Heart left ventricle (tissue), 16 donors: ENCODE measurements at places on chromosomes 12 and 14. TPM values are rescaled to one million over a fixed set of nuclear protein-coding genes. Genes with fewer than 3 reads are reported as not detected.

DNA sequence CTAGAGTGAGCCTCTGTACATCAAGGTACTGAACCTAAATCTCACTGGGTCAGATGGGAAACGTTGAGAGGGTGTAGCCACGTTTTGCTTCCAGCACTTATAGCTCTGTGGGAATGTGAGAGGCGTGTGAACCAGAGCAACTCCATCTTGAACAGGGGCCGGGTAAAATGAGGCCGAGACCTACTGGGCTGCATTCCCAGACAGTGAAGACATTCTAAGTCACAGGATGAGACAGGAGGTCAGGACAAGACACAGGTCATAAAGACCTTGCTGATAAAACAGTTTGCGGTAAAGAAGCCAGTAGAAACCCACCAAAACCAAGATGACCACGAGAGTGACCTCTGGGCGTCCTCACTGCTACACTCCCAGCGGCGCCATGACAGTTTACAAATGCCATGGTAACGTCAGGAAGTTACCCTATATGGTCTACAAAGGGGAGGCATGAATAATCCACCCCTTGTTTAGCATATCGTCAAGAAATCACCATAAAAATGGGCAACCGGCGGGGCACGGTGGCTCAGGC is 63.4 kb upstream of the NCOR2 start:
- DNase-seq, result no peak

DNA sequence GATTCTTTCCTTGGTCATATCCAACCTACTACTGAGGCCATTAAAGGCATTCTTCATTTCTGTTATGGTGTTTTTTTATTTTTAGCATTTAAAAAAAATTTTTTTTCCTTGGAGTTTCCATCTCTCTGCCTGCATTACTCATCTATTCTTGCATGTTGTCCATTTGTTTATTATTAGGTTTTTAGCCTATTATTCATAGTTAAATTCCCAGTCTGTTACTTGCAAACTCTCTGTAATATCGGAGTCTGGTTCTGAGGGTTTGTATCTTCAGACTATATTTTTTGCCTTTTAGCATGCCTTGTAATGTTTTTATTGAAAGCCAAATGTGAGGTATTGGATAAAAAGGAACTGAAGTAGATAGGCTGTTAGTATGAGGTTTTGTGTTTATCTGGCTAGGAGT is 284.3 kb downstream of the FUT8 start:
- no peak for DNase-seq

- no peak for DNase-seq
Observed at GRCh38 chr12:20883288-20883687, 72.8 kb downstream of the SLCO1B3 start.

Gene SVOP
- 5.3 TPM for total RNA-seq

Gene EFS
- total RNA-seq, result 1.8 TPM

DNA sequence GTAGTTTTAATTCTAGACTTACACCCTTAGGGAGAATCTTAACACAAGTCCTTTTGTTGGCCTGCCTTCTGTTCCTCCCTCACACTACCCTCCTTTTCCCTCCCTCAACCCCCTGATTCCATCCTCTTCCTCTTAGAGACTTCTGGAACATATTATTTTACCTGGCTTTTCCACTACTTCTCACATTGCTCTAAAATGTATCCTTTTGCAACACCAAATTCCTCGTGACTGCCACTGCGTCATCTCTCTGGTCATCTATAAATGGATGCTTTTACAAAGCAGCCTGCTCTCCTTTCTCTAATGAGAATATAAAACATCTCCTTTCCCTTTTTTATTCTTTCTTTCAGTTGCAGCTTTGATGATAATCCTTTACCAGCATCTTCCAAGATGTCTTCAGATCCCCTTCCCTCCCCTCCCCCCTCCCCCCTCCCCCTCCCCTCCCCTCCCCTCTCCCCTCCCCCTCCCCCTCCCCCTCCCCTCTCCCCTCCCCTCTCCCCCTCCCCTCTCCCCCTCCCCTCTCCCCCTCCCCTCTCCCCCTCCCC is 93.6 kb downstream of the DIP2B start:
- no peak for DNase-seq
